ENCODE measurements at places on chromosomes 12 and 14.

GRCh38 chr12:115223322-115223721 is 539.3 kb upstream of the TBX3 start:
- no peak for DNase-seq

- no peak for DNase-seq
Observed at GRCh38 chr14:29941401-29941800, 13.8 kb upstream of the PRKD1 start.

DNA sequence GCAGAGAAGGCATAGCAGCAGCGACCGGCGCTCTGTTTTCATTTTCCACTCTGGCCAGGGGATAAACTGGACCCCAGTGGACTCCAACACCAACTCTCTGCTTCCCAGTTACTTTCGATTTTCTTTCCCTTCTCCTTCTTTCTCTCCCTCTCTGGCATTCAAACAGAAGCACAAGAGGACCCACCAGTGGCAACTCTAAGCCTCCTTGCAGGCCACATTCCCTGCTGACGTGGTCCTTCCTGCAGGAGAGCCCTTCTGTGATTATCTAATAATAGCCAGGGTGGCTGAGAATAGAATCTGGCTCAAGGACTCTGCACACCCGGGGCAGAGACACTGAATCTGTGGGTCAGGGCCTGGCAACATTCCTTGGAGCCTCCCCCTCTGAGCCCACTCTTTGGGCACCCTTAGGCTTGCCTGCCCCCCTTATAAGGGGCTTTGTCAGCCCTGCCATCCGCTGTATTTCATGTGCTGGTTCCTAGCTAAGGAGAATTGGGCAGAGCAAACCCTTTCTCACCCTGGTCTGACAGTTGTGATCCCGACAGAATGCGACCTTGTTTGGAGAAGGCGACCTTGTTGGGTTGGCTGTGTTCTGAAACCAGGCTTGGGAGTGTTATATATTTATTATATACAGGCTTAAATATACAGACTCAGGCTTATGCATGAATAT is 8.2 kb upstream of the HOXC6 start:
- DNase-seq = no peak

DNA sequence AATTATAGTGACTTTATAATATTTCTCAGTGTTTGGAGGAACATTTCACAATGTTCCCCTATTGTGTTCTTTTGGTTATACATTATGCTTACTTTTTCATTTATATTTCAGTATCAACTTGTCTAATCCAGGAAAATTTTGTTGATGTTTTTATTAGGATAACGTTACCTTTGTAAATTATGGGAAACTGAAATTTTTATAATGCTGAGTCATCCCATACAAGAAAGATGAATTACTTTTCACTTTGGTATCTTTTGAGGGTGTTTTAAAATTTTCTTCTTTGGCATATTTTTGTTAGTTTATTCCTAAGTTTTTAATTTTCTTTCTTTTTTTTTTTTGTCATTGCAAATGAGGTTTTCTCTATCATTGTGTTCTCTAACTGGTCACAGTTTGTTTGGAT is 542.7 kb downstream of the SLC16A7 start:
- DNase-seq = no peak

GRCh38 chr12:29398495-29398894 is 17.5 kb upstream of the ERGIC2 start:
- DNase-seq = no peak

DNA sequence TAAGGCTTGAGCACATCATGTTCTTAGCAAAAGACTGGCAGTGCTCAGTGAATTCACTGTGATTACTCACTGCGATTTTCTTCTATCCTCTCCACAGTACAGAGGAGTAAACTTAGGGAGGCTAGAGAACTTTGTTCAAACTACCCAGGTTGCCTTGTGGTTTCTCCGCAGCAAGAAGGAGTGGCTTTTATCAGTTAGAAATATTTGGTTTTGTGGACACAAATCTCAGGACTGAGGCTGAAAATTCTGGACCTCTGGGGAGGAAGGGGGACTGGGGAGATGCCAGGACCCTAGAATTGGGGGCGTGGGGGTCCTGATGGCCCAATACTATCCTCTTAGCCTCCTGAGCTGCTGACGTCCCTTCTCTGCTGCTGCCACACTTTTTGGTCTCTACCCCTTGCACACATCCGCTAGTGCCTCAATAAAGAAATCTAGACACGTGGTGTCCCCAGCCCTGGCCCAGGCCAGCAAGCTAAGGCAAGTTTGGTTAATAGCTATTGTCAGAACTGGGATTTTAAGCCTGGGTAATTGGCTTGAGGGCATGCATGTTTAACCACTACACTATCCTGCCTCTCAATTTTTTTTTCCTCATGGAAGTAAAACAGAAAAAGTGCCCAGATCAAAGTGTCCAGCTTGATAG is 842 bp downstream of the OAS2 start:
- DNase-seq = no peak

DNA sequence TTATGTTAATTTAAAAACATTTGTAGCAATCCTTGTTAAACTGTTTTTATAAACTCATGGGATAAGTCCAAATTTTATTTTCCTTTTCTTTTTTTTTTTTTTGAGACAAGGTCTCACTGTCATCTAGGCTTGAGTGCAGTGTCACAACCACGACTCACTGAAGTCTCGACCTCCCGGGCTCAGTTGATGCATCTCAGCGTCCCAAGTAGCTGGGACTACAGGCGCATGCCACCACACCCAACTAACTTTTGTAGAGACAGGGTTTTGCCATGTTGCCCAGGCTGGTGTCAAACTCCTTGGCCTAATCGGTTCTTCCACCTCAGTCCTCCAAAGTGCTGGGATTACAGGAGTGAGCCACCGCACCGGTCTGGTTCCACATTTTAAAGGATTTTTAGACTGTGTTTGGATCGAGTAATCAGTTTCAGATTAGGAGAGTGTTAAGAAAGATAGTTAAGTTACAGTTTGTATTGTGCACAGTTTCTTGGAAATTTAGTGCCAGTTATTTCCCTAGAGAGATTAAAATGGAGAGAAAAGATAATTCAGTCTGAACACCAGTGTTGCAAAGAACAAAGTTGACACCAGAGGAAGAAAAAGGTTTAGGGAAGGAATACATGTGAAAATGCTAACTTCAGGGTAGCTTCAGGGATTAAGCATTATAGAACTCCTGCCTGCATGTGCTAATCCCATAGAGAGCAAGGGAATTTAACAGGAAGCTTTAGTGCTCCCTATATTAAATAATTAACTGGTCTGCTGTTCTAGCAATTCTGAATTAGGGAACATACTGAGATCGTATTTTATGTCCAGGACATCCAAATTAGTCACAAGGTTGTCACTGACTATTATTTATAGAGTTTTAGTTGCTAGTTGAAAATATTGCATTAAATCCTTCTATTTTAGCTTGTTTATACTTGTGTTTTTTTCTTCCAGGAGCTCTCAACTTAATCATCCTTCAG is 10.1 kb downstream of the RAP1B start:
- no peak for DNase-seq

- no peak for DNase-seq
Observed at GRCh38 chr14:45254771-45255170, 1.8 kb upstream of the MIS18BP1 start.

DNA sequence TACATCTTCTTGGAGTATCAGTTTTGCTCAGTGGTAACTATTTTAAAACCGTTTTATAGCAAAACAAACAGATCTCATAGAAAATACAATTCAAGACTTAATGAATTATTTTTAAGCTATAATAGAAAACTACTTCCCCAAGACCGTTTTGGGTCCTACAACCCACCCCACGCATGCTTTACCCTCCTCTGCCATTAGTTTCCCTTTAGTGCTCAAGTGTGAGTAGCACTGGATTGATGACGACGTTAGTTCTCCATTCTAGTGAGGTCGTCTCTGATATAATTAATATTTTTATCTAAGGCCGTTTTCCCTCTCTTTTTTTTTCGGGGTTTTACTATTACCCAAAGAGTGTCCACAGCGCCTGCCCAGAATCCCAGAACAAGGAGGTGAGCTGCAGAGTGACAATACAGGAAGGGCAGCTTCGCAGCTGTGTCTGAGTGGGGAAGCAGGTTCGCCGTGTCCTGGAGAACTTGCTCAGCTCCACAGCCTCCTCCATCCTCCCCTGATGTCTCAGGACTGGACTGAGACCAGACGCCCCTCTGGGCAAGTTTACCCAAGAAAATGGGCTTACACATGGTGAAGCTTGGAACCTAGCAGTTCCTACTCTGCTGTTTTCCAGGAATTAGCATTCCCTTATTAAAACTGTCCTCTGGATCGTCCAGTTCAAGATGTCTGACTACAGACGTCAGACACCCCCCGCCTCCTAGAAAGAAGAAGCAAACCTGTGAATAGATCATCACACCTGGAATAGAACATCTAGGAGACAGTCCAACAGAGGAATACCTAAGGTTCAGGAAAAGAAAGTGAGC is 31.9 kb upstream of the MON2 start:
- DNase-seq = no peak

- no peak for DNase-seq
Observed at GRCh38 chr14:43408472-43408871, 1098.6 kb downstream of the FSCB start.

- DNase-seq = no peak
Observed at GRCh38 chr14:39991041-39991440, 558.8 kb upstream of the FBXO33 start.

DNA sequence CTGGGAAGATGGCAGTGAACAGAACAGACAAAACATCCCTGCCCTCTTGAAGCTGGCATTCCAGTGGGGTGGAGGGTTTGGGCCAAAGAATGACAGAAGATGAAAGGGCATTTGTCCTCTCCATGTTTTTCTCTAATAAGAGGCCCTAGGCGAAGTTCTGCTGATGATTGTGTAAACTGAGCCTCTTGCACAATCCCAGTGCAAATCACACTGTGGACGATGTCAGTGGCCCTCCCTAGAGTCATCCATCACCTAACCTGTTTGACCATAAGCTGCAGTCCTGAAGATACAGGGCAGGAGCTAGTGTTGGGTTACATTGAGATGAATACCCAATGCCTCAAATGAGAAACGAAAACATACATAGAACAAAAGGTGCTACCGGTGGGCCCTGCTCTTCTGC is 622.4 kb upstream of the TBX3 start:
- DNase-seq = no peak

DNA sequence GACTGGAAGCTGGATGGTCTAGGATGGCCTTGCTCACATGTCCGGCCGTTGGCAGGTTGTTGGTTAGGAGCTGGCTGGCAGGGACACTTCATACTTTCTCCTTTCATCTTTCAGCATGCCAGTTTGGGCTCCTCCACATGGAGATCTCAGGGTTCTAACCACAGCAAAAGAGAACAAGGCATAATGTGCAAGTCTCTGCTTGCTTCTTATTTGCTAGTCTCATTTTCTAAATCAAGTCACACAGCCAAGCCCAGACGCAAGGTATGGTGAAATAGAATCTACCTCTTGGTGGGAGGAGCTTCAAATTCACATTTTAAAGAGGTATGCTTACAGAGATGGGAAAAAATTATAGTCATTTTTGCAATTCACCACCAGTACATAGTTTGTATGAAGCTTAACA is 69.1 kb upstream of the NAP1L1 start:
- no peak for DNase-seq

DNA sequence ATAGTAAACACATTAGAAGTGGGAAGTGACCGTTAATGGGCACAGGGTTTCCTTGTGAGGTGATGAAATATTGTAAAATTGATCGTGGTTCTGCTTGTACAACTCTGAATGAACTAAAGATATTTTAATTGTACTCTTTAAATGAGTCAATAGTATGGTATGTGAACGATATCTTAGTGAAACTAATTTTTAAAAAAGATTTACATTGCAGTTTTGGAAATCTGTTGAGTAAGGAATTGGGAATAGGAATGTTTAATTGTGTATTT is 1.7 kb downstream of the ZNF410 start:
- DNase-seq = no peak

- no peak for DNase-seq
Observed at GRCh38 chr12:47557386-47557785, 148.4 kb downstream of the RPAP3 start.

DNA sequence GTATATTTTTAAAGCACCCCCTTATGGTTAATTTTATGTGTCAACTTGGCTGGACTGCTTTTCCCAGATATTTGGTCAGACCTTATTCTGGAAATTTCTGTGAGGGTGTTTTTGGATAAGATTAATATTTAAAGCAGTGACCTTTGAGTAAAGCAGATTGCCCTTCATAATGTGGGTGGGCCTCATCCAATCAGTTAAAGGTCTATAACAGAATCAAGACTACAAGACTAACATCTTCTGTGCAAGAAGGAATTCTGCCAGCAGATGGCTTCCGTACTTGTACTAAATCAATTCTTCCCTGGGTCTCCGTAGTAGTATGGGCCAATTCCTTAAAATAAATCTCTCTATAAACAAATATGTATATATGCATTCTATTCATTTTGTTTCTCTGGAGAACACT is 257.6 kb downstream of the ETNK1 start:
- no peak for DNase-seq

DNA sequence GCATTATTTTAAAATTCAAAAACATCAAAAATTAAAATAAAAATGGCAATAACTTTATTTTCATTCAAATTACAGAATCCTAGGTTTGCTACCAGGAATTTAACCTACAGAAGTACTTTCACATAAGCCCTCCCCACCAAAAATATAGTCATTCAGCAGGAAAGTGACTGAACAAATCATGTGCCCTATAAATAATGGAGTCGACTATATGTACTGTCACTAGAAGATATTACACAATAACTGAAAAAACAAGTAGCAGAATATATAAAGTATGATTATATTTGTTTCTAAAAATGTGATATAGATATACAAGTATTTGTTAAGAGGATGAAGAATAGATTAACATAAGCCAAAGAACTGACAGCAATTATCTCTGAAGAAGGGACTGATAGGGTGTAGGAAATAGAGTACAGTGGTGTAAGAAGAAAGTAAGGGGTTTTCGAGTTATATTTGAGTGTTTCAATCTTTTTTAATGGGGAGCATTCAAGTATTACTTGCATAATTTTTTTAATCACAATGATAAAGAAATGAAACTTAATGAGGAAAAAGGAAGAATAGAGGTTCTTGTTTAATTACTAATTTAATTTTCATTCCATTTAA is 7.9 kb downstream of the C2CD5 start:
- no peak for DNase-seq

GRCh38 chr14:72888636-72889201 is 5.2 kb downstream of the DPF3 start:
- DNase-seq = no peak

DNA sequence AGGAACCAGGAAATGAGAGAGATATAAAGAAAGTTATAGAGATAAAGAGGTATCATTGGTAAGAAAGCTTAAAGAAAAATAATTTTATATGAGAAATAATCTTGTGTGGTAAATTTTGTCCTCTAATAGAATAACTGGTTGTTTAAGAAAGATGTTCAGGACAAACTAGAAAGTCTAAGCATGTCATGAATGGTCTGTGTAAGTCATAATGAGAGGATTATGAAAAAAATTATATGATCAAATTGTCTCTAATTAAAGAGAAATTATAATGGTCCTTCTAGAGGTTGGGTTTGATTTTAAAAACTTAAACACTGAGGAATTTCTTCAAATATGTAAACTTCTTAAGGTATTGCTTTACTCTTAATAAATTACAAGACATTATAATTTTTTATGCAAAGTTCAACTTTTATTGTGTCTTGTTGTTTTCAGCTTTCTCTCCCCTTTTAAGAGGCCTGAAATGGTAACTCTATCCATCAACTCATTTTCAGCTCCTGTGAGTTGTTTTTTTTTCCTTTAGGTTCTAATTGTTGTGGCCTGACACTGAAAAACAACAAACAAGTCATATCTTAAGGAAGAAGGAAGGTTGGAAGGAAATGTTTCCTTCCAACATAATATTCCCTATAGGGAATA is 88.2 kb upstream of the CNOT2 start:
- no peak for DNase-seq

GRCh38 chr14:55585854-55586253 is 5.8 kb downstream of the KTN1 start:
- DNase-seq = no peak

All from stimulated activated CD4-positive, alpha-beta T cell treated with anti-CD3 and anti-CD28 coated beads, TNF-alpha, amount 100 ng/mL, for 1 hour (primary cell).